Stromal cell of bone marrow (primary cell): ENCODE measurements at places on chromosomes 7 and 10.

DNA sequence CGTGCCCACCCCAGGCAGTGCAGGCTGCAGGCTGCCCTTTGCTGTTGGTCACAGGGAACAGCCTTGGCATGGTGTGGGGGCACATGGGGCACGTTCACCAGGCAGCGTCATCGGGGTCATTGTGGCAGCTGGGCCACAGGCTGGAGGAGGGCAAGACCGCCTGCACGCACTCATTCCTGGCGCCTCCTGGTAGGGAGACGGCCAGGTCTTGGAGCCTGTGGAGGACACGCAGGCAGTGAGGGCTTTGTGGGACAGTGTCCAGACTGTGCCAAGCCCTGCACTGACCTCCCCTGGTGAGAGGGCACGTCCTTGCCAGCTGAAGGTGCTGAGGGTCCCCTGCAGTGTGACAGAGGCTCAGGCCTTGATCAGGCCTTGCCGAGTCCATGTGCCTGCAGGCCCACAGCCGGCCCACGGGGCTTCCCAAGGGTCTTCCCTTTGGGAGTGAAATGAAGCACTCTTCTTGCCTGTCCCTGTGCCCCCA lies 76.4 kb downstream of the NKX6-2 start:
- DNase-seq = no peak

GRCh38 chr7:95394370-95394769 lies 1.8 kb downstream of the PON3 start:
- DNase-seq = no peak

DNA sequence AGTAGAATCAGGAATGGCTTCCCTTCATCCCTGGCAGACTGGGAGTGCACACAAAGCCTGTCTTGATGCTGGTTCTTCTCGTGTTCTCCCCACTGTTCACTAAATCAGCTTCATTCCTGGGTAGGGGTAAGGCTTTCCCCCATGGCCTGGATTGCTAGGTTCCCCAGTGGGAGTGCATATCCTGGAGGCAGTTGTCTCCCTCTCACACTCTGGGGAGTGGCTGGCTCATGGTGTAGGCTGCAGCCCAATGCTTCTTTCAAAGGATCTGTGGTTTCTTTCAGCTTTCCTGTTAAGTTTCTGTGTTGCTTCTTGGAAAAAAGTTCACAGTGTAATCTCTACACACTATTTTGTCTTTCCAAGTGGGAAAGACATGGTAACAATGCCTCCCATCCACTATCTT lies 32.6 kb upstream of the ARMC3 start:
- DNase-seq = no peak

DNA sequence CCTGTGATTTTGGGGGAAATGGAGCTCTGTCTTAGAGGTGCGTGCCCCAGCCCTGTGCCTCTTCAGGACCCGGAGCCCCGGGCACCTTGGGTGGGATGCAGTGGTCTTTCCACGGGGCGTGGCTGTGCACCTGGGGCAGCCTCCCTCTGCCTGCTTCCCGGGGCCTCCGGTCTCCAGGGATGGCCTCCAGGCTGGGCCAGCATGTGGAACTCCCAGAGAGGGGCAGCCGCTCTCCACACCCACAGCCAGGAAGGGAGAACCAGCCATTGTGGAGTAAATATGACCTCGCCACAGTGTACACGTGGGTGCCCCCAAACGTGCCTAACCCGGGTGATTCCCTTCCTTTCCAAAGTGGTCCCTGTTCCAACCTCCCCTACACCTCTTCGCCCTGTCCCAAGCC lies 52.6 kb downstream of the JAKMIP3 start:
- DNase-seq = no peak

- DNase-seq = no peak
Observed at GRCh38 chr10:131703941-131704340, 196.9 kb upstream of the PPP2R2D start.

DNA sequence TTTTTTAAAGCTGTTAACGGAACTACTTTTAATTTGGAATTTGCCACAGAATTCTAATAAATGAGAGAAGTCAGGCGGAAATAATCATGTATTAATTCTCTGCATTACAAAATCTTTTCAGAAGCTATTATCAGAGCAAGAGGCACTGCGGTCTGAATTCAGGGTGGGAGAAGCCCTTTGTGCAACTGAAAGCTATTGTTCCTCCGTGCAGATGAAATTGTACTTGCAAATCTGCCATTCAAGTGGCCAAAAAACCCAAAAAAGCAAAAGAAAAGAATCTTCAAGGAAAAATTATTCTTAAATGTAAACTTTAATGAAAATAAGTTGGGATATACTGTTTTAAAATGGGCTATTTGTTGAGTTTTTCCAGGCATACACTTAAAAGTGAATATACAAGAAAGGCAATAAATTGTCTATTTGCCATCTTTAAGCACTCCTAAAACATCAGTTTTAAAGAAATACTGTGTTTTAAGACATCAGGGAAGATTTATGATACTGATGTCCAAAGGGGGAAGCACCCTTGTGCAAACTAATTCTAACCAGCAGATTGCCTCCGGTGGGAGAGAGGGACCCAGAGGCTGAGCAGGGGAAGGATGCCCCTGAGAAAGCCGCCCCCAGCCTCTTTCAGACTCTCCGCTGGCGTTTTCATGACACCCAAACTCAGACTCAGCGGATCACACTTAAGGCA lies 351.2 kb downstream of the DNAJB6 start:
- DNase-seq = no peak

DNA sequence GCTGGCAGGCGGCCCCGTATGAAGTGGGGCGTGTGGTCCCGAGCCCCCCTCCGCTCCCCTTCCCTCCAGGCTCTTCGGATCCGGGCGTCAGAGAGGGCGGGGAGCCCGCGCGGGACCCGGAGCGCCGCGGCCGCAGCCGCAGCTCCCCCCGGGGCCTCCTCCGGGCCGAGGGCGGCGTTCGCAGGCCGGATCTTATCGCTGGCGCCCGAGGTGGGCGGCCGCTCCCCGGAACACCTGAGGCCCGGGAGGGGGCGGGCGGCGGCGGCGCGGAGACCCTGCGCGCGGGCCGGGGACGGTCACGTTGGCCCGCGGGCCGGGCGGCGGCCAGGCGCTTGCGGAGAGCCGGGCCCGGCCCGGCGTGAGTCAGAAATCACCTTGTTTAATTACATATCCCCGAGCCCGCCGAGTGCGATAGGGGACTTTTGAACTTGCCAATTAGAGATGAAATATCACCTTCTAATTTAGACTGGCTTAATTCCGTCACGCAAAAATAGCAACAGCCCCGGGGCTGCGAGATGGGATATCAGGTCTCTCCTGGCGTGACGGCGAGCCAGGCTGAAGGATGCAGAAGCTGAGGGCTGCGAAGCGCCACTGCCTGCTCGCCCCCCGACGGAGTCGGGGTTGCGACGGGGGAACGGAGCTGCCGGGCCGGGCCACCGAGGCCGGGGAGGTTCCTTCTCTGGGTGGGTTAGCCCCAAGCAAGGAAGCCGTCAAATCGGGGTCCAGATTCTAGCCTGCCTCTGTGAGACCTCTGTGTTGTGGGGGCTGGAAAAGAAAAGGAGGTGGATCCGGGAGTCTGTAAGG lies 43.4 kb downstream of the LDB3 start:
- DNase-seq = no peak

DNA sequence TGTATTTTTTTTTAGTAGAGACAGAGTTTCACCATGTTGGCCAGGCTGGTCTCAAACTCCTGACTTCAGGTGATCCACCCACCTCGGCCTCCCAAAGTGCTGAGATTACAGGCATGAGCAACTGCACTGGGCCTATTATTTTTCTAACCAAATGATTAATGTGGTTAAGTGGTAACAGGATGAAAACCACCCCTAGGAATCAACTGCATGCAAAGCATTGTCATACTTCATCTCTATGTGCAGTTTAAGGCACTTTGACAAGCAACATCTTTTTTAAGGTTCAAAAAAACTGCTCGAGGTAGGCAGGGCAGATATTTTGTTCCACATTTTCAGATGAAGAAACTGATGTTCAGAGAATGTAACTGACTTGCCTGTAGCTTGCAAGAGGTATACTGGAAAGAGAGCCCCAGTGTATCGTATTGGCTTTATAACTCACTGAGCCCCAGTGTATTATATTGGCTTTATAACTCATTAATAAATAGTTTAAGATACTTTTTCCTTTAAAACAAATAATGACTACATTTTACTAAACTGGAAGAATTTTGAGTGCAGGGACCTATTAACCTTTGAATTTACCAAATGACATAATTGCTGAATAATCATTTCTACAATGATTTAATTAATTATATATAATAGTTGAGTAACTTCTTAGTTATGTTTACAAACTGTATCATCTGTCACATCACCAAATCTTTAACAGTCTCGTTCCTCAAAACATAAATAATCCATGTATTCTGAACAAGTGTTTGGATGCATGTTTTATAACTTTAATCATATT lies 38.1 kb downstream of the RTKN2 start:
- no peak for DNase-seq

GRCh38 chr7:128454808-128455542 lies 703 bp upstream of the HILPDA start:
- DNase-seq = no peak

DNA sequence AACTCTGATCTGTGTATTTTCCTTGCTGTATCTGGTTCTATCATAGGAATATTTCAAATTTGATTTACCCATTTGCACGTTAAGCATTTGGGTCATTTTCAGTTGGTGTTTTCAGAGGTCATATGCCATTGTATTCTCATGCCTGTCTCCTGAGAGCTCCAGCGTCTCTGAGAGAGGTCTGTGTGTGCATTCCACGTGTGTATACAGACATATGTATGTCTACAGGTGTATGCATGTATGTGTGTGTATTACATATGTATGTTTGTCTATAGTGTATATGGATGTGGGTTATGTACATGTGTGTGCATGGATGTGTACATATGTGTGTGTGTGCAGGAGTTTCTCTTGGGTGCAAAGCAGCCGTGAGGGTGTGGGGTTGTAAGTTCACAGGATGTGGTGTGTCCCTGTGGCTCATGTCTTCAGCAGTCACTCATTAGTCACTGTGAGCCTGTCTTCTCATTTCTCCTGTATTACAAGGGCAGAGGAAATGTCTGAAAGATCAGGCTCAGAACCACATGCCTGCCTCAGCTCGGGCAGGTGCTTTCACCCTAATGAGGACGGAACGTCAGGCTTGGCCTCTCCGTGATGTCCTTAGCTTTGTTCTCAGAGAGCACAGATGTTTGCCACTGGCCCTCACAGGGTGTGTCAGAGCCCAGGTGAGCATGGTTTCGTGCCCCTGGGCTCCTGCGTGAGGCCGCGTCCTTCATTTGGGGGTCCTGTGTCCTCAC lies 101.6 kb downstream of the NKX6-2 start:
- no peak for DNase-seq

DNA sequence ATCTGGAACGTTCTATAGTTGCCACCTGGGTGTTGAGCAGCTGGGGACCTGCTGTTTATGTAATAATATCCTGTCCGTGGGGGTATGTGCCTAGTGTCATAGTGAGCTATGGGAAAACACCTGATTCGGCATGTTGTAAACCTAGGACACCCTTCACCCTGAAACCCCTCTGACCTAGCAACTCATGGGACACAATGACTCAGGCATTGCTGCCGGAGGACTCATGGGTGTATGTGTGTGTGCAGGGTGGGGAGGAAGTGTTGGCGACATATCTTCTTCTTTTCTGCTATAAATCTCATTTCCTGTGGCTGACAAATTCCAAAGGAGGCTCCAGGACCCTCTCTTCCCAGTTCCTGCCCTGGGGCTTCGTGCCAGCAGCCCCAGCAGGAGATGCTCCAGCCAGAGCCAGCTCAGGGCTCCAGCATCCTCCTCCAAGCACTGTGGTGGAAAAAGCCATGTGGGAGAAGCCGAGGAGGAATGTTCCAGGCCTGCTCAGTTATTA lies 77.0 kb upstream of the PODXL start:
- DNase-seq = peak; percentile 33

- no peak for DNase-seq
Observed at GRCh38 chr7:75814407-75814947, 871 bp upstream of the CCL24 start.

DNA sequence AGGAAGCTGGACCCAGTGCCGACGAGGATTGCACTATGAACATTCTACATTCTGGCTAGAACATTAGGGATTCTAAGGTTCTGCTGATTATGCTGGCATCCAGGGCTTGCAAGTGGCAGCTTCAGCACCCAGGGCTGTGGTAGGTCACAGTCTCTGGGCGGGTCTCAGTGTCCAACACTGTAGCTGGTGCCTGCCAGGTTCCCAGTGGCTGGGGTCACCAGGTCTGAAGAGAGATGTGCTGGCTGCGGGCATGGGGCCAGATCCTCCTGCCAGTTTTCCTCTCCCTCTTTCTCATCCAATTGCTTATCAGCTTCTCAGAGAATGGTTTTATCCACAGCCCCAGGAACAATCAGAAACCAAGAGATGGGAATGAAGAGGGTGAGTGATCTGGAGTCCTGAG lies at the start of gene PTTG1IP2:
Gene PTTG1IP2 (plus strand): TSS at position 86 of the 400 bp plus-strand sequence. CDS start 148 bp downstream, at position 234.
- no peak for DNase-seq
